HAP-1 (cell line): ENCODE measurements at places on chromosomes 7 and 10.

DNA sequence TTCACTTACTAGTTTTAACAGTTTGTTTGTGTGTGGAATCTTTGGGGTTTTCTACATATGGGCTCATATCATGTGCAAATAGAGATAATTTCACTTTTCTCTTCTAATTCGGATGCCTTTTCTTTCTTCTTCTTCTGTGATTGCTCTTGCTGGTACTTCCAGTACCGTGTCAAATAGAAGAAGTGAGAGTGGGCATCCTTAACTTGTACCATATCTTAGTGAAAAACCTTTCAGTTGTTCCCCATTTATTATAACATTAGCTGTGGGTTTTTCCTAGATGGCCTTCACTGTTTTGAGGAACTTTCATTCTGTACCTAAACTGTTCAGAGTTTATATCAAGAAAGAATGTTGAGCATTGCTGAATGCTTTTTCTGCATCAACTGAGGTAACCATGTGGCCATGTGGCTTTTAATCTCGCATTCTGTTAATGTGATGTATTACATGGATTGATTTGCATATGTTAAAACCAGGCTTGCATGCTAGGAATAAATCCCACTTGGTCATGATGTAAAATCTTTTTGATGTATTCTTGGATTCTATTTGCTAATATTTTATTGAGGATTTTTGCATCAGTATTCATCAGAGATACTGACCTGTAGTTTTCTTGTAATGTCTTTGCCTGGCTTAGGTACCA lies 78.7 kb downstream of the FAM107B start:
- DNase-seq: no peak

DNA sequence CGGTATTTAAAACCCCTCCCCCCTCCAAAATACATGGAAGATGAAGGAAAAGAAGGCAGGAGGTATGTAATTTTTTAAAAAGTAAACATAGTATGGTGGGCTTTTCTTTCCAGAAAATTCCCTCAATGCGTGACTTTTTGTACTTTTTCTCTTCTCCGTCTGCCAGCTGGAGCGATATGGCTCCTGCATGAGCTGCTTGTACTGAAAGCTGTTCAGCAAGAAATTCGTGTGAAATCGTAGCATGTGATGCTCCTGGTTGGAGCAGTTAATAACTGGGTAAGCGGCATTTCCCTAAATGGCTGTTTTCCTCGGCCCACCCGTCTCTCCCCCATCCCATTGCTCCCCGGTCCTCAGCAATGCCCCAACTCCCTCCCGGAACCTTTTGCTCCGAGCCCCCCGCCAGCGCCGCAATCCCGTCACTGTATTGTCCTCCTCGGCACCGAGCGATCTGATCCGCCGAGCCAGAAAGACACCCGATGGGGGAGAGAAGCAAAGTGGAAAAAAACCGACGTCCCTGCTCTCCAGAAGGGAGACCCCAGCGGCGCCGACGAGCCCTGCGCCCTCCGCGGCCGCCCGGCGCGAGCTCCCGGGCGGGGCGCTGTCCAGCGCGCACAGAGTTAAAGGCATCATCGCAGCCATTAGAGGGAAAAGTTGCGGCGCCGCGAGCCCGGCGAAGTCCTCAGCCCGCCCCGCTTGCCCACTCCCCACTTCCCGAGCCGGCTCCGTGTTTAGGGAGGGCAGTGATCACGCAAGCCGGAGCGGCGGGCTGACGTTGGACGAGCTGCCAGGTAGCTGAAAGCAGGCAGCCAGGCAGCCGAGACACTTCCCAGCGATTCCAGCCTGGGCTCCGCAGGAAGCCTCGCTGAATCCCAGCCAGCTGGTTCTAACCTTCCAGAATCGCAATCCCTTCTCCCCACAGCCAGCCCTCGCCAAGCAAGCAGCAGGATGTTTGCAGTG lies at the start of gene VSTM2A:
Gene VSTM2A, plus strand, starts transcription at position 707 of the 957 bp plus-strand sequence. CDS start 356 bp downstream, outside the sequence.
- no peak for DNase-seq

DNA sequence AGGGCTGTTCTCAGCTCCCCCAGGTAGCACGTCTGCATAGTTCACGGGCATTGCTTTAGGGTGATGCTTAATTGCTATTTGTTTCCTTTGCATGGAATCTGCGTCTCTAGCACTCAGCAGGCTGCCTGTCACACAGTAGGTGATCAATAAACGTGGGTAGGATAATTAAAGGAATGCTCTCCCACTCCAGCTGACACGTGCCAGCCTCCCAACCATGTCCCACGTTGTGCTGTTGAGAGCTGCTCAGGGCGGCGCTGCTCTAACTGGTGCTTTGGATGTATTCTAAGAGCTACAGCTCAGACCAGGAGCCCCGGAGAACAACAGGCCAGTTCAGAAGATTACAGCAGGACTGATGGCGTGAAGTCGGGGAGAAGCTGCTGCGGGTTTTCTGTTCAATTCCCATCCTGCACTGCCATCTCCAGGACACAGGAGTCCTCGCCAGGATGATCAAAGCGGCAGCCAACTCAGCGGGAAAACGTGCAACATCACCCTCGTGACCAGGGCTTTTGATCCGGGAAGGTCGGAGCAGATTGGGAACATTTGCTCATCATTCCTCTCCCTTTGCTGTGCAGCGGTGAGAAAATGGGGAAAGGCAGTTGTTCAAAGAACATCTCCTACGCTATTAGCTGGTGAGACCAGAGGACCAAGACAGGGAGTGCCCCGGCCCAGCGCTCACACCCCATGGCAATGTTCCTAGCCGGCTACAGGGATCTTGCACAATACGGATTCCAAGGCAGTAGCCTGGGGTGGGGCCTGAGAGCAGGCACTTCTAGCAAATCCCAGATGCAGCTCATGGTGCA lies 50.5 kb upstream of the FOXK1 start:
- peak; percentile 80 for DNase-seq

- no peak for DNase-seq
Measured at GRCh38 chr7:875051-875450, 1.3 kb upstream of the GET4 start.

DNA sequence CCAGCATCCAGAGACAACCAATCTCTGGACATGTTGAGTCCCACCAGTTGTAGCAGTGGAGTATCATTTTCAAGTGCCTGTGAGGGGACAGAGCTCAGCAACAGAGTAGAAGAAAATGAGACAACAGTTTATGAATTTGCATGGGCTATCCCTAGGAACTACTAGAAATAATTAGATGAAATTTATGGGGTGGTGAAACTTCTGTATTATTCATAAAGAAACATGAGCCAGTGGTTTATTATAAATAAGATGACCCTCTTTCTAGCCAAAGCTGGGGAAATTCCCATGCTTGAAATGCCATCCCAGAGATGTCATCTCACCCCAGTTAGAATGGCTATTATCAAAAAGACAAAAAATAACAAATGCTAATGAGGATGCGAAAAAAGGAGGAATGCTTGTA lies 55.1 kb upstream of the ITGB8 start:
- no peak for DNase-seq

DNA sequence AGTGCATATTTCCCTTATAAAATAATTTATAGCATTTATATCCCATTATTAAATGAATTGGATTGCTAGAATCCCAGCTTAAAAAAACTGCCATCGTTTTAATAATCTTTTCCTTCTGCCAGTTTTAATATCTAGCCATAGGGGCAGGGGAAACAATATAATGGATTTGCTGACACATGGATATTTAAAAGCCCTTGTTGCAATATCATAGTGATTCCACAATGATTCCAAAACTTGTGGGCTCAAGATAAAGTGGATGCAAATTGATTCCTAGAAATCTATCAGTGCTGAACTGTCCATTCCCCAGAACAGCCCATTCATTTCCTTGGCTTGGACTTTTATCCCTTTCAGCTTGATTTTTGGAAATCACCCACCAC lies 2.6 kb downstream of the CPA2 start:
- no peak for DNase-seq

DNA sequence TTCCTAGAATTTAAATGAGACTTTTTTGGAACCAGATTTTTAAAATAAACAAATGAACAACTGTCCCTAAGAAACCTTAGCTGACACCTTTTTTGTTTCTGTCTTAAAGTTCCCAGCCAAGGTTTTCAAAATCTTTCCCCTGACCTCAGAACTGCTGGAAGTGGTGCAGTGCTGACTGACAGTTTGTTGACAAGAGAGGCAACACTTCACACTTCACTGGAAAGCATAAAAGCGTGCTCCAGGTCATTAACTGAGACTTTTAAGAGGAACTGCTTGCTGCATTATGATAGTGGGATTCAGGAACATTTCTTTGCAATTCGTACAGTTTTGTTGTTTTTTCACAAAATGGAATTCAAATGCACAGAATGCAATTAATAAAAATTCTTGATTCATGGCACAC lies 36.2 kb downstream of the SYPL1 start:
- no peak for DNase-seq
